GM06990 (cell line): ENCODE measurements at places on chromosomes 6 and 20.

DNA sequence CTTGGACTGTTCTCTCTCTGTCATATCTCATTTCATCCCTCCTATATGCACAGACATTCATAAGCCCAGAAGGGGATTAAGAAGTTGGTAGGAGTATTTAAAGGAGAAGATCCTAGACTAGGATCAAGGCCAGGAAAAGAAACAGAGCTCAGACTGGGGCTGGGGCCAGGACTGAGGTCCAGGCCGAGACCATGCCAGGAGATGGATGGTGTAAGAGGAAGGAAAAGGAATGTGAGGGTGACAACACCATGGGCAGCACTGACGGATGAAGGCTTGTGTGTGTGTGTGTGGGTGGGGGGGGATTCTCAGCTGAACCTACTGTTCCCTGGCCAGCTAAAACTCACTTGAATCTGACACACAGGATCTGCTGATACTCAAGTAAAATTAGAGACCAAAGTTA lies 182.1 kb downstream of the KIF6 start:
- no peak for DNase-seq

DNA sequence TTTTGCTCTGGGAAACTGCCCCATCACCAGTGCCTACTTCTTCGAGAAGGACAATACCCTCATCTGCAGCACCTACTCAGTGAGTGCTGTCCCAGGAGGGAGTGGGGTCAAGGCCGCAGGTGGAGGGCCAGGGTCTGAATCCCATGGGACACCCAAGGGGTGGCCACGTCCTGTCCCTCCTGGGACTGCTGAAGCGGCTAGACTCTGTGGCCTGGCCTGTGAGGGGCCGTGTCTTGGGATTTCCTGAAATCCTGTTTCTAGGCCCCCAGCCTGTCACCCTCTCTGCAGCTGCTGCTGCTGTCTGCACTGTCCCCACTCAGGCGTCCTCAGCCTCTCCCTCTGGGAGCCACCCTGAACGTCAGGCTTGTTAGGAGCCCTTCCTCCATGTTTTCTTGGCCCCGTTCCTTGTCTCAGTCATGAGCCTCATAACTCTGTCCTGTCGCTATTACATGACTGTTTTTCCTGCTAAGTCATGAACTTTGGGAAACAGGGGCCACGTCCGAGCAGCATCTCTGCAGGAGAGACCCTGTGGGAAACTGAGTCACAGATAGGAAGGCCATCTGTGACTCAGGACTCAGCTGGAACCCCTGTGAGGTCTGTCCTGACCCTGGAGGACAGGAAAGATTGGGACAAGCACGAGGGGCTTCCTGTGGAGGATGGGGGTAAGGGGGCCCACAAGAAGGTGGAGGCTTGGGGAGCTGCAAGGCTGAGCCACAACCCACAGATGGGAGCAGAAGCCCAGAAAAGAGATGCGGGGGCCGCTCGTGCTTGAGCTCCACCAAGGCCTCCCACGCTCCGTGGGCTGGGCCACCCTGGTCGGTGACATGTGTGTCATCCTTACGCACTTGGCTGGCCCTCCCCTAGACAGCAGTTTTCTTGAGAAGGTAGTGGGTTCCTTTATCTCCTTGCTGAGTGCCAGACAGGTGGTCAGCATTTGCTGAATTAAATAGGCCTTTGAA lies 49.9 kb downstream of the EFCAB8 start:
- no peak for DNase-seq

- DNase-seq: no peak
Observed at GRCh38 chr20:10763112-10763511, 89.3 kb upstream of the JAG1 start.

GRCh38 chr6:105504706-105505105 lies 101.8 kb upstream of the PREP start:
- DNase-seq: no peak

DNA sequence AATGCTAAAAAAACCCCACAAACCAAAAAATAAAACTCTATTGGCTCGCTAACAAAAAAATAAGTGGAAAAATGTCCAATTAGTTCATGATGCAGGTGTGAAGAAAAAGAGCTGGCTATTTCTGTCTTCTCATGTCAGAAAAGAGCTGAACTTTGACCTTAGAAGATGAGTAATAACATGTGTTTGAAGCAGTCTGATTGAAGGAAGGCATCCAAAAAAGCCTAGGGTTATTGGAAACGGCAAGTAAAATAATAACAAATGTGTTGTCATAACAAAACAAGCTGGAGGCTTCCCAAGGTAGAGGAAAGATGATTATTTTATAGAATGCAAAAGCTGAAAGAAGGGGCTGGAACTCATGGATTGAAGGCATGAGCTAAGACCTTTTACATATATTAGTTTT lies 94.4 kb upstream of the FAM184A start:
- DNase-seq: no peak

GRCh38 chr6:32551410-32551809 lies 21.3 kb upstream of the HLA-DRB5 start:
- DNase-seq: no peak

DNA sequence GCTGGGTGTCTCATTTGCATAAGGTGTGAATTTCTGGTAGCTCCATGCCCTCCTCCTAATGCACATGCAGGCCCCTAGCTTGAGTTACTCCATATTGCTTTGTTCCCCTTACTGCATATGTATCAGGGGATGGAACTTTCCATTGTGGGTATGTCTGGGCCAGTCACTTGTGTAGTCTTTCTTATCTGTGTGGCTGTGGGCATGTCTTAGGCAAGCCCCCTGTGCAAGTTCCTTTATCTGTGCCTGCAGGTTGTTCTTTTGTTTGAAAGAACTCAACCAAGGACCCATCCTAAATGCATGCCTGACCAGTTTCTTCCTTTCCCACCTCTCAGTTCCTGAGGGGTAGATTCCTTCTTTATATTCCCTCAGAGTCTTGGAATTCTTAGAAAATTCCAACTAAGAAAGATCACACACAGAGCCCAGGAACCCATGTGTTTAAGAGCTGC lies 23.6 kb downstream of the MBOAT1 start:
- DNase-seq: no peak

DNA sequence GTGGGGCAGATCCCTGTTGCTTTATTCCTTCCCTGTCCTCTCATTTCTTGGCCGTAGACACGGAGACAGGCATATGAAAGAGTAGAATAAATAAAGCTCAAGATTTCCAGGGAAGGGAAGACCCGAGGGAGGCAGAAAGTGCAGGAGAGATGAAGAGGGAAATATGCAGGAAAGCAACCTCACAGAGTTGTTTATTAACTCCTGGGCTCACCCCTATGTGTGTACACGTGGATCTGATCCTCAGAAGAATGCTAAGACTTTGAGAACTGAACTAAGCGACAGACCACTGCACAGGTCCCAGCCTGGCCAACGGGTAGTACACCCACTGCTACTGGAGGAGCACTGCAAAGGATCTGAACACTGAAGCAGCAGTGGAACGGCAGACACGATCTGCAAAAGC lies 156.2 kb downstream of the KIF16B start:
- DNase-seq: no peak

DNA sequence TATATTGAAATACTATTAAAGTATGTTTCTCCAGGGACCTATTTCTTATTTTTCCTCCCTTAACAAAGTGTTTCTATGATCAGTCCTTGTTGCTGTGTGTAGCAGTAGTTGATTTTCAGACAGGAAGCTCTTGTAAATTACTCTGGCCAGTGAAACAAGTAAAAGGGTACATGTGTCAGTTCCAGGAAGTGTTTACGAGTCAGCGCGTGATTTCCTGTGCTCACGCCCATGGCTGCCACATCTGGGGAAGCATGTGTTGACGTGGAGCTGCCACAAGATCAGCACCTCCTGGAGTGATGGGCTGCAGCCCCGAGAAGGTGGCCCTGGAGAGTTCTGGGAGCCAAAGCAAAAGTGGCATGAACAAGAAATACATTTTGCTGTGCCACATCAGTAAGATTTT lies 38.6 kb upstream of the GGTLC1 start:
- peak; percentile 5 for DNase-seq

GRCh38 chr6:112181130-112181529 lies 73.2 kb downstream of the LAMA4 start:
- DNase-seq: no peak

DNA sequence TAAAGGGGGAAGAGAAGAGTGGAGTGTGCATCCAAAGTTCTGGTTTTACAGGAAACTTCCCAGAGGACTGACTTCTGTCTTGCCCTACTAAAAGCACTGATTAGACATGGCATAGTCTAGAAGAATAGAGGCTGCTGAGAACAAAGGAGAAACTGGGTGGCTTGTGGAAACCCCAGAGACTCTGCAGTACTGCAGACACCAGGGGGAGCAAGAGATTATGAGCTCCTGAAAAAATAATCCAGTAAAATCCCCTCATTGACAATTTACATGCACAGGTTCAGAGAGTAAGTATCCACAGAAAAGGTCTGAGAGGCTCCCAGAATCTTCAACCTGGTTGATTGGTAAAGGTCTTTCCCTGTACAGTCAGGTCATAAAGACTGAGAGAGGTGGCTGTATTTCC lies 48.7 kb upstream of the CLVS2 start:
- no peak for DNase-seq

DNA sequence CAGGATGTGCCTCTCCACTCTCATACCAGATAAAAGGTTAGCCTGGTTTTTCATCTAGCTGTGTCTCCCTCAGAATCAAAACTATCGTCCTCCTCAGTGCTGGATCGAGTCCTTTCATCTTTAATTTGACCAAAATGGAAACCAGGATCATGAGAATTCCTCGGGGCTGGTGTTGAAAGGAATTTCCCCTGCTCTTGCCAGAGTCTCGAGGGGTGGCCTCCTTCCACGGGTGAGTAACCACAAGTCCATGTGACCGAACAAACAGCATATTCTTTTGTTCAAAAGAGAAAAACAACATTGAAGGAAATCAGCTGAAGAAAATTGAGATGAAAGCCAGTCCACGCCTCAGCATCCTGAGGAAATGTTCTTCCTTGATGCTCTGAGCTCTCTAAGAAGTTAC lies 165.9 kb upstream of the CDYL start:
- DNase-seq: no peak

GRCh38 chr6:43308101-43308989 lies at the start of gene CRIP3:
CRIP3 (minus strand) TSS chr6:43308826; CDS start chr6:43308792, 34 bp downstream.
- DNase-seq: peak; percentile 43

GRCh38 chr6:20056350-20056992 lies 155.8 kb downstream of the MBOAT1 start:
- DNase-seq: no peak

DNA sequence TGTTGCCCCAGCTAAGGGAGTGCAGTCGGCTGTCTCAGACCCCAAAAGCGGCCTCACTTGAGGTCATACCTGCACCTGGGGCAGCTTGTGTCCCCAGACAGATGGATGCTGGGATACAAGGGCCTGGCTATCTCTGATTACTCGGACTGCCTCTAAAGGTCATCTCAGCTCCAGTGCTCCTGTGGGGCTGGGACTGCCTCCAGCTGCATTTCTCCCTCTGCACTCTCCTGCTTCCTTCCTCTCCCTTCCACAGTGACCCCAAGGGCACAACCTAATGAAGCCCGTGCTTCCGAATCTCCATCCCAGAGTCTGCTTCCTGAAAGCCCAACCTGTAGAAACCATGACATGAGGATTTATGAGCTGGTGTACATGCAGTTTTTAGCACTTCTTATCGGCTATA lies 22.8 kb upstream of the OCSTAMP start:
- DNase-seq: no peak

DNA sequence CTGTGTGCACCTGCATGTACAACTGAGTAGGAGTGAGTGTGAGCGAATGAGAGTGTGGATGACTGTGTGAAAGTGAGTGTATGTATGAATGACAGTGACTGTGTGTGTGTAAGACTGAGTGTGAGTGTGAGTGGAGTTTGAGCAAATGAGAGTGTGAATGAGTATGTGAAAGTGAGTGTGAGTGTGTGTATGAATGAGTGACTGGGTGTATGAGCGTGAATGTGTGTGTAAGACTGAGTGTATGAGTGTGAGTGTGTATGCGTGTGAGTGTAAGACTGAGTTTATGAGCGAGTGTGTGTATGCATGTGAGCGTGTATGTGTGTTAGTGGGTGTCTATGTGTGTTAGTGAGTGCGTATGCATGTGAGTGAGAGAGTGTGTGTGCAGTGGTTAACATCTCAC lies 220.8 kb downstream of the QKI start:
- DNase-seq: no peak

DNA sequence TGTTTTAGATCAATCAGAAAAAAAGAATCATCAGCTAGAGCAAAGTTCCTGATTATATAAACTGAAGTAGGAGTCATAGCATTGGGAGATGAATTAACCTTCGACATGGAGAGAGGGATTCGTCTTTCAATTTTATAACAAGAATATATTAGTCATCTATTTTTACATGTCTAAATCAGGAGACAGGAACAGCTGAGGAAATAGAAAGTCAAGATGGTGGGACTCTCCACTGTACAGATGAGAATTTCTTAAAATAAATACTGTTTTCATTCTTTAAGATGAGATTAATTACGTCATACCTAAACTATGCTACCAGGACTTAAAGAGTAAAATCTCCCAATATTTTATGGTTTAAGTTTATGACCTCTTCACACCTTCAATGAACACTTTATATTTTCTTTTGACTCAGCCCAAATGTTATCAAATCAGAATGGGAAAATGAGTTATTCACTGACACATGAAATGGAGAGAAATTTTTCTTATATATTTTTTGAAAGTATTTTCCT lies 1137.7 kb downstream of the EPHA7 start:
- DNase-seq: no peak

DNA sequence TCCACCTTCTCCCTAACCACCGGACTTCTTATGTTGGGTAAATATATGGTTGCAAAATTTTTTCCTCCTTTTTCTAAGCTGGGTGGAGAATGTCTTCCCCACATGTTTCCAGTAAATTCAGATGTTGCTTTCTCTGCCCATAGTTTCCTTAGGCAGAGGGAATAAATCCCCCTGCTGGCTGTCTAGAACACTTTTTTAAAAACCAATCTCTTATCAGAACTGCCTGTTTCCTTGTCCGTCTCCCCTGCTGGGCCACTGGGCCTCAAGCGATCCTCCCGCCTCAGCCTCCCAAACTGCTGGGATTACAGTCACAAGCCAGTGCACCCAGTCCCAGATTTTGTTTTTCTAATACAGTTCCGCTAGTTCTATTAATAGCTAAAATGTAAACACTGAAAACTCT lies 9.9 kb upstream of the WFDC2 start:
- DNase-seq: no peak
